ENCODE measurements at places on chromosomes 3 and 15. TPM values are rescaled to one million over a fixed set of nuclear protein-coding genes. Genes with fewer than 3 reads are reported as not detected.

Gene NANOGP8
- not detected for total RNA-seq

Gene TNFAIP8L3
- total RNA-seq = 14.4 TPM

Gene SLC9C1
- not detected for total RNA-seq

Gene FMN1
- total RNA-seq = 0.23 TPM

Gene FANCD2
- total RNA-seq = 1.8 TPM

Measured in pericardium fibroblast (primary cell).